CD8-positive, alpha-beta memory T cell (primary cell): ENCODE measurements at places on chromosomes 2 and 18. TPM values are rescaled to one million over a fixed set of nuclear protein-coding genes. Genes with fewer than 3 reads are reported as not detected.

MATN3 gene
- total RNA-seq = not detected

GALNT14 gene
- 0.62 TPM for total RNA-seq

DNA sequence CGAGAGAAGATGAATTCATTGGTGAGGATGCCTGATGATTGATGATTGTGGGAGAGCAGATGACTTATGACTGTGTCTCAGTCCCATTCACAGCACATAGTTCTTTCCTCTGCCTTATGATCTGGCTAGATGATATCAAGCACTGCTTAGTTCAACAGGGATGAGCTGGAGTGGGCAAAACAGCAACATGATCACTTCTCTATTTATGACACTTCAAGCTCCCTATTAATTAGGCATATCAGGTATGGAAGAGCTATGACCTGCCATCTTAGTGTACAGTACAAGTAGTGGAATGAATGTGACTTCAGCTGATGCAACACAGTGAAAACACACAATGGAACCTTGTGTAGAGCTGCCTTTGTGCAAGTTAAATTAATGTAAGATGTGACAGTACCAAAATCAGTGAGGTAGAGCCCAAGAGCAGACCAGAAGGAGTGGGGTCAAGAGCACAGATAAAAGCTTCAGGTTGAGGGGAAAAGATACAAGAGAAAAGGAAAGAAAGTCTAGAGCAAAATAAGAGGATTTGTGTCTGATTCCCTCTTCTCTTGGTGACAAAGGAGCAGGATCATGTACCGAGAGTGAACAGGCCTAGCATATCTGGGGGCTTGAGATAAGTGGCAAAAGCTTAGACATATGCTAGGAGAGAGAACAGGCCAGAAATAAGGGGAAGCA, 93.0 kb upstream of the MYO3B start:
- H3K36me3 ChIP-seq = no peaks in the 10 kb centered on the region
- H3K4me3 ChIP-seq = no peak overlapping the region
- no peak for DNase-seq
- no peak overlapping the region for H3K27ac ChIP-seq
- no peaks in the 10 kb centered on the region for H3K27me3 ChIP-seq
- H3K4me1 ChIP-seq = no peaks in the 10 kb centered on the region

GRCh38 chr18:61893309-61893970, 633 bp upstream of the RNF152 start:
- H3K4me1 ChIP-seq = peaks cover 7% of the 10 kb centered on the region
- H3K4me3 ChIP-seq = peak overlapping the region; percentile 61
- H3K27ac ChIP-seq = no peak overlapping the region
- no peaks in the 10 kb centered on the region for H3K36me3 ChIP-seq

GRCh38 chr2:15334644-15335326, 226.3 kb downstream of the NBAS start:
- H3K4me1 ChIP-seq = no peaks in the 10 kb centered on the region
- no peak for DNase-seq
- no peak overlapping the region for H3K4me3 ChIP-seq
- no peaks in the 10 kb centered on the region for H3K27me3 ChIP-seq
- H3K36me3 ChIP-seq = peaks cover under 1% of the 10 kb centered on the region

DNA sequence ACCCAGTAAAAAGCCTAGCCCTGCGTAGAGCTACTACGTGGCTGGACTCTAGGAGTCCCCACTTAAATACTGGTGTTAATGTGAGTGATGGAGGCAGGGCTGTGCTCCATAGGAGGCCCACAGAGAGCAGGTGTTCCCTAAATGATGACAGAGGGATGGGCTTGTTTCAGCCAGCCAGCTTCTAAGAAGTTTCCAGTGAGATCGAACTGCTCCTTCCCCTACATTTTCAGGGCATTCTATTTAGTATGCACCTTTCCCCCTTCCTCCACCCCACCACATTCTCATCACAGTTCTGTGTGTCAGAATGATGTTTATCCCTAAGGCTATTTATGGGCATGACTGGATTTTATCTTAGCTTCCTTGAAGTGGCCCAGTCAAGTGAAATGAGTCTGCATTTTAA, 213.0 kb downstream of the TRIB2 start:
- no peaks in the 10 kb centered on the region for H3K36me3 ChIP-seq
- H3K4me3 ChIP-seq = no peak overlapping the region
- no peak overlapping the region for H3K27ac ChIP-seq
- H3K27me3 ChIP-seq = no peaks in the 10 kb centered on the region
